ENCODE measurements at places on chromosomes 3 and 15.
A peak's percentile ranks its signal among the peaks of the same experiment; 100 is the strongest.

GRCh38 chr3:43160664-43161063 is 54.8 kb upstream of the POMGNT2 start:
- H3K4me1 ChIP-seq: peaks cover 26% of the 10 kb centered on the region
- H3K27ac ChIP-seq: no peak overlapping the region
- H3K4me3 ChIP-seq: no peak overlapping the region
- H3K36me3 ChIP-seq: no peaks in the 10 kb centered on the region
- DNase-seq: no peak

GRCh38 chr3:190325923-190326322 is 3.7 kb upstream of the CLDN1 start:
- H3K27me3 ChIP-seq: peaks cover 11% of the 10 kb centered on the region
- peaks cover 7% of the 10 kb centered on the region for H3K4me1 ChIP-seq
- H3K36me3 ChIP-seq: no peaks in the 10 kb centered on the region

- DNase-seq: no peak
- H3K4me3 ChIP-seq: no peak overlapping the region
- no peaks in the 10 kb centered on the region for H3K4me1 ChIP-seq
Observed at GRCh38 chr3:20405744-20406143, 219.7 kb upstream of the SGO1 start.

DNA sequence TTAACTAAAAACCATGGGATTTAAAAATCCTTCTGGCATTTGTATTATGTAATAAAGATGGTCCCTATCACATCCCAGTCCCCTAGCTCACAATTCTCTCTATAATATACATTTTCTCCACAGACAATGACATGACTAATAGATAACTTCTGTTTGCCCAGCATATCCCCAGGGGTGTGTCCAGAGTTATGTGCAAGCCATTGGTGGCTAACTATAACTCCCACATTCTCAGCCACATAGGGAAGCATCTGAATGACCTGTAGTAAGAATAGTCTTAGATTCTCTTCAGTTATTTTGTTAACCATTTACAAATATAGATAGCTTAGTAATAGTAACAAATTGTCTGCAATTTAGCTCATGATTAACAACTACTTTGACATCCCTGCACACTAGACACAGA is 52.2 kb upstream of the RBSN start:
- peaks cover 22% of the 10 kb centered on the region for H3K27me3 ChIP-seq
- H3K4me1 ChIP-seq: no peaks in the 10 kb centered on the region
- H3K36me3 ChIP-seq: no peaks in the 10 kb centered on the region
- no peak for DNase-seq
- no peak overlapping the region for H3K27ac ChIP-seq

GRCh38 chr3:112092496-112093179 is 6.4 kb downstream of the C3orf52 start:
- DNase-seq: no peak
- no peak overlapping the region for H3K4me3 ChIP-seq
- no peaks in the 10 kb centered on the region for H3K36me3 ChIP-seq
- H3K4me1 ChIP-seq: peaks cover 8% of the 10 kb centered on the region
- no peak overlapping the region for H3K27ac ChIP-seq

DNA sequence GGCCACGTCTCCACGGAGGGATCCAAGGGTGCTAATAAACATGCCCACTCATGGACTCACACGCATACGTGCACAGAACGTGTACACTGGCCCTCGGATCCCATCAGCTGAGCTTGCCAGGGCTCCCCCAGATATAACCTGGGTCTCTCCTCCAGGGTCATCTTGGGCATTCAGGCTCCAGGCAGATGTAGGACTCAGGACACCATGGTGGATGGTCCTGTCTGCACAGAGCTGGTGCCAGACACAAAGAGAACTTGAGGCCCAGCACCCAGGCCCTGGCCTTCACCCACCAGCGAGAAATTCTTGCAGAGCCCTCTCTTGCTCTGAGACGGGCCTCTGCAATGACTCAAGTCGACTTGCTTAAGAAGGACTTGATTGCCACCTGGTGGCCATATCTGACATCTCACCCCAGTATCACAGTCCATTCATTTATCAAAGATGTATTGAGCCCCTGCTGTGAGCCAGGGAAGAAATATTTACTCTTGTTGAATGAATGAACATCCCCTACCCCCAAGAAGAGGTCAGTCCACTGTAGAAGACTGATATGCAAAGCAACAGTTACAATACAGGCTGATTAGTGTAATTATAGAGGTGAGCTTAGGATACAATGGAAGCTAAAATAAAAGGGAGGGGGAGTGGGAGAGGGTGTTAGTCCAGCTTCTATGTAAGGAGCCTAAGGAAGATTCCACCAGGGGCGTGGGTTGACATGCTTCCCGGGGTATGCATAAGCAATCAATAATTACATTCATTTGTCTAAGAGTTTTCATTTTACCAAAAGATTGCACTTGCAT is 34.2 kb upstream of the VPS8 start:
- H3K27me3 ChIP-seq: peaks cover 8% of the 10 kb centered on the region
- H3K36me3 ChIP-seq: no peaks in the 10 kb centered on the region
- H3K4me3 ChIP-seq: no peak overlapping the region
- DNase-seq: peak; percentile 85

Data from CD8-positive, alpha-beta memory T cell (primary cell).